ENCODE measurements at places on chromosomes 13 and 19. TPM values are rescaled to one million over a fixed set of nuclear protein-coding genes. Genes with fewer than 3 reads are reported as not detected.

GRCh38 chr19:8610041-8610935, at the start of gene ADAMTS10:
ADAMTS10 (minus strand) TSS chr19:8610715; CDS start chr19:8605710, 5,005 bp downstream.
- peak; percentile 34 for DNase-seq

- DNase-seq = no peak
Observed at GRCh38 chr19:46913852-46914430, 53.1 kb downstream of the ARHGAP35 start.

DNA sequence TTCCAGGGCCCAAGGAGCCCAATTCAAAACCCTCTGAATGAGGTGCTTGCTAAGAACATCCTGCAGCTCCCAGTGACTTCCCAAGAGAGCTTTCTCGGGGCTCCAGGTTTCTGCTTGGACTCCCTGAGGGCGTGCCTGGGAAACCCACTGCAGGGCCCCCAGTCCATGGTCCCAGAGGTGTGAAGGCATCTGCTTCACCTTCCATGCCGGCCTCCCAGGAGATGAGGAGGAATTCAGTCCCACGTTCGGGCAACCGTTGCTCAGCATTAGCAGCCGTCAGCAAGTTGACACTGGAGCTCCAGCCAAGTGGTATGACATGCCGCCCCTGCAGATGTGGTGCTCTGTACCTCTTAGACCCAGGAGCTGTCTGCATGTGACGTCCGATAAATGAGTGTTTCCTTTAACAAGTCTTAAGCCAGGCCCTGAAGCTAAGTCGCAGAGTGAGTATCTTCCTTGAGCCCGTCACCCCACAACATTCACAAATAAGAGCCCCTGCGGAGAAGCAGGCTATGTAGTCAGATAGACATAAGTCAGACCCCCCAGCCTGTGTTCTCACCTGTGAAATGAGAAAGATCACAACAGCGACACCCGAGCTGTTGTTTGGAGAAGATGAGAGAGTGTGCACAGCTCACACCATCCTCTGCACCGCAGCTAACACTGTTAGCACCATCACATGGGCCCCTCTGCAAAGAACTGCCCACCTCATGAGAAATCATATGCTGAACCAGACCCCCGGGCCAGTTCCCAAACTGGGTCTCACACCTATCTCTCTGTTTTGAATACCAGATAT, 150.3 kb downstream of the KATNAL1 start:
- no peak for DNase-seq

DNA sequence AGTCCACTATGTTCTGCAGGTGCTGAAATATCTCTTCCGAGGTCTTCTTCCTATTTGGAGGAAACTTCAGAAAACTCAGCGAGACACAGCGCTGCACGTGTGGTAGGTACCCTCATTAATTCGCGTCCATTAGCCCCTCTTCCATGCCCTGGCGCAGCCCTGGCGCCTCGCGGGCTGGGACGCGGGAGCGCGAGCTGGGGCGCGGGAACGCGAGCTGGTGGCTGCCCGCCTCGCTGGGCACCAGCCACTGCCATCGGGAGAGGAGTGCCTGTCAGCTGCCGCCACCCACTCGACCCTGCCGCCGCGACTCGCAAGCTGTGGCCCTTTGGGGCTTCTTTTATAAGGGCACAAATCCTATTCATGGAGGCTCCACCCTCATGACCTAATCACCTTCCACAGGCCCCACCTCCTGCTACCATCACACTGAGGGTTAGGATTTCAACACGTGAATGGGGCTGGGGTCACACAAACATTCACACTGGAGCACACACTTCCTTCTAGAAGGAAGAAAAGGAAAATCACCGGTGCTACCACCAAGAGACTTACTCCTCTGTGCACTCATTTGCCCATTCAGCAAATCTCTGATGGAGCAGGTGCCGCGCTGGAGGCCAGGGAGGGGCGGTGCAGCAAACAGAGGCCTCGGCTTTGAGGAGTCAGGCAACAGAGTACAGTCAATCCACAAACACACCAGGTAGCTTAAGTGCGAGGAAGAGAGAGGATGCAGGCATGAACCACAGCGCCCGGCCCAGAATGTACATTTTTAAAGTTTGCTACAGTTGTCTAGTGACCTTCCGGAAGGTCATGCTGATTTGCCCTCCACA, 43.0 kb upstream of the LATS2 start:
- DNase-seq = no peak

DNA sequence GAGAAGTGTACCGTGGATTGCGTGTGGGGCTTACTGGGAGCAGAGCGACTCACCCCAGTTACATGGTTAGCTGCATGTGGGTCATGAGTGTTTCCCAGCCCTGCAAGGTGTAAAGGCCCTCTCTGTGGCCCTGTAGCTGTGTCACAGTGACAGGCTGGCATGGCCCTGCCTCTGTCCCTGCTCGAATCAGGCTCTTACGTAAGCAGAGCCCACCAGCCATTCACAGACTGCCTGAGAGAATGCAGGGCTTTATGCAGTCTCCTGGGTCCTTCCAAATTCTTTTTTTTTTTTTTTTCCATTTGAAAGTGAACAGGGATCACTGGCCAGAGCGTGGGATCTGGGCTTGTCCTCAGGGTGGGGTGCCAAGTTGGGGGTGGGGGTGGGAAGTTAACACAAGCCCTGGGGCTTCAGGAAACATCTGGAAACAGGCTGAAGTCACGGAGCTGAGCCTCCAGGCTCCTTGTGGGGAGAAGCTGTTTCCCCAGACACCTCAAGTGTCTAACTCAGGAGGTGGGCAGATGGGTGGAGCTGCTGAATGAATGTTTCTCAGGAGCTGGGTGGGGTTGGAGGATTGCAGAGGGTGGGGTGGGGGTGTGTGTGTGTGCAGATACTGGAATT, 13.4 kb downstream of the TECR start:
- no peak for DNase-seq

GRCh38 chr13:77114271-77114670, 87.3 kb upstream of the FBXL3 start:
- DNase-seq = no peak

ZNF808 gene
- 50.0 TPM for total RNA-seq

ZNF546 gene
- 5.2 TPM for total RNA-seq

- no peak for DNase-seq
Observed at GRCh38 chr13:45849408-45849807, 2.1 kb downstream of the SIAH3 start.

PNMA8C gene
- 0.08 TPM for total RNA-seq

- DNase-seq = no peak
Observed at GRCh38 chr13:80742033-80742432, 401.1 kb upstream of the SPRY2 start.

CATSPERD gene
- not detected for total RNA-seq

- DNase-seq = no peak
Observed at GRCh38 chr13:43154839-43155238, 131.5 kb downstream of the DNAJC15 start.

DNA sequence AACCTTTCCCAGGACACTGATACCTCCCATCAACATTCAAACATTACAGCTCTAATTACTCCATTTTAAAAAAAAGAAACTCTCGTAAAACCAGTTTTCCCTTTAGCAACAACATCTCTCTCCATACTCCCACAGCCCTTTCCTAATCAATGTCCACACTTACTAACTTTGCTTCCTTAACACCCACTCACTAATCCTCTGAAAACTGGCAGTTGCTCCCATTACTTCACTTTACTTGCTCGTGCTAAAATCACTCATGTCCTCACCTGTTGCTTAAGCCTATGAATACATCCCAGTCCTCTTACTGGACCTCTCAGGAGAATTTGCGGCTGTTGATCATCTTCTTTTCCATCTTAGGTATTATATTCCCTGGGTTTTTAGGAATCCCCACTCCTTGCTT, 44.8 kb downstream of the RBM26 start:
- DNase-seq = no peak

- DNase-seq = no peak
Observed at GRCh38 chr13:99865420-99865930, 106.1 kb downstream of the ZIC5 start.

DNA sequence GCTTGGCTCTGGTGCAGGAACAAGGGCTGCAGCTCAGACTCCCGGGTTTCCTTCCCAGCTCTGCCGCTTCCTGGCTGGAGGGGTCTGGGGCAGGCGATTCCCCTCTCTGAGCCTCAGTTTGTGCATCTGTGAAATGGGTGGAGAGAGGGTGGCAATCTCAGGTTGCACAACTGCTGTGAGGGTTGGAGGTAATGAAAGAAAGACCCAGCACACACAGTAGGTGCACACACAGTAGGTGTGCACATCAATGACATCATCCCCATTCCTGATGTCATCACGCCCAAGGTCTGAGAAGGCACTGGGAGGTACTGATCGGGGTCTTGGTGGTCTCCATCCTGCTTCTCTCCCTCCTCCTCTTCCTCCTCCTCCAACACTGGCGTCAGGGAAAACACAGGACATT, 2.7 kb downstream of the LILRB4 start:
- DNase-seq = no peak
